ENCODE measurements at places on chromosomes 13 and 19.

DNA sequence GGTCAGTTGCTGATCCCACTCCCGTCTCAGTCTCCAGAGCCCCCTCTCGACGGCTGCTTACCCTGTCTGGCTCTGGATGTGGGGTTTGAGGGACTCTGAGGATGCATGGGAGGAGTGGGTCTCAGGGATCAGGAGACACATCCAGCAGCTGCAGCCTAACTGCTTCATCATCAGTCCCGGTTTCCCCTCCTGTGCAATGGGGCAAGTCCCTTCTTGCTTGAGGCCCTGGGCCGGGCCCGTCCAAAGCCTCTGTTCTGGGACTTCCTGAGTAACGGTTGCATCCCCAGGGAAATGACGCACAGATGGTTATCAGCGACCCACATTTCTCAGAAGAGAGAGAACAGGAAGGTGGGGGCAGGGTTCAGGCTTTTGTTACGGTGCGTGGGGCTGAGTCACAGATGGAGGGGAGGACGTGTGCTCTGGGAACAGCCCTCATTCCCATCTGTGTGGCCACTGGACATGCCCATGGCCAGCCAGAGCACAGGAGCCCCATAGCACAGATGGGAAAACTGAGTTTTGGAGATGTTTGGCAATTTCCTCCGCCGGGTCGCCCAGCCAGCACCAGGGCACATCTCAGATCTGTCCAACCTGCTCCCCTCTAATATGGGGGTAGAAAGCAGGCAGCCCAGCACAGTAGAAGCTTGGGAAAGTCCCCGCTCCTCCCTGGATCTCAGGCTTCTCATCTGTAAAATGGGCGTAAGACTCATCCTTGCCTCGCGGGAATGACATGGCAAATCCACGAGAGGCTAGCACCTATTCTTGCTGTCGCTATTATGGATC, 19.3 kb downstream of the GNA15 start:
- peak; percentile 97 for DNase-seq

GRCh38 chr13:34750078-34750931, 191.8 kb upstream of the NBEA start:
- DNase-seq: peak; percentile 6

GRCh38 chr13:64347664-64348063, 2882.5 kb downstream of the PCDH9 start:
- DNase-seq: no peak

GRCh38 chr13:31162151-31163008, 676 bp upstream of the HSPH1 start:
- DNase-seq: peak; percentile 96

- peak; percentile 22 for DNase-seq
These were observed 64.2 kb downstream of the CRYL1 start for GRCh38 chr13:20461481-20461859.

- peak; percentile 55 for DNase-seq
These were observed 843 bp downstream of the MEX3D start for GRCh38 chr19:1567116-1567847.

- DNase-seq: no peak
These were observed 10.6 kb downstream of the PRR12 start for GRCh38 chr19:49601482-49602038.

DNA sequence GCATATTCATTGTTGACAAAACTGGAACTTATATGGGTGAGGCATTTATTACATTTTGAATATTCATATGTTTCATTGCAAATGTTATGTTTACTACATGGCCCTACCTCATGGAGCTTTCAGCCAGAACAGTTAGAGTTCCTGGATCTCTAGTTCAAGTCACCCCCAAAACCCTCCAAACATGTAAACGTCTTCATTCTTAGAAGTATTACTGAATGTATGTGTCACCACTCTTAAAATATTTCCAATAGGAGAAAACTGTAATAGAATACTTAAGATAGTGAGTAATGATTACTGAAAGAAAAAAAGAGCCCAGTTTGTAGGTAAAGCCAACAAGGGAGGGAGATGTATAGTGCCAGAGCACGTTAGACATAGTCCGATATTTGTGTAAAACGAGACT, 23.5 kb downstream of the URI1 start:
- DNase-seq: peak; percentile 25

DNA sequence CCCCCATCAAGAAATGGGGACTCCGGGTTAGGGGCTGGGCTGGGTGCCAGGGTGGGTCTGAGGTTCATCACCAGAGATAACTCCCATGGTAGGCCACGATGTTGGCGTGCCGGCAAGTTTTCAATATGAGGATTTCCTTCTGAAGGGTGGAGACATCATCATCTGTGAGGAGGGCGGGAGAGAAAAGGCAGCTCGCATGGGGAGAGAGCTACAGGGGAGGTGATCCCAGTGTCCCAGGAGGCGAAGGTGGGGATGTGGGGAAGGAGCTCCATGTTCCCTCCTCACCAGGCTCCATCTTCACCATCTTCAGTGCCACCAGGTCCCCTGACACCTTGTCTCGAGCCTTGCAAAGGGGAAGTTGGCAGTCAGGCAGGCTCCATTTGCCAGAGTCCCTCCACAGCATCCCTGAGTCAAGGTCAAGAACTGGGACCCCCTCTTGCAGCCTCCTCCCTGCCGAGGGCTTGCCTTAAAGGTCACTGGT, 430 bp downstream of the MAP4K1 start:
- no peak for DNase-seq

DNA sequence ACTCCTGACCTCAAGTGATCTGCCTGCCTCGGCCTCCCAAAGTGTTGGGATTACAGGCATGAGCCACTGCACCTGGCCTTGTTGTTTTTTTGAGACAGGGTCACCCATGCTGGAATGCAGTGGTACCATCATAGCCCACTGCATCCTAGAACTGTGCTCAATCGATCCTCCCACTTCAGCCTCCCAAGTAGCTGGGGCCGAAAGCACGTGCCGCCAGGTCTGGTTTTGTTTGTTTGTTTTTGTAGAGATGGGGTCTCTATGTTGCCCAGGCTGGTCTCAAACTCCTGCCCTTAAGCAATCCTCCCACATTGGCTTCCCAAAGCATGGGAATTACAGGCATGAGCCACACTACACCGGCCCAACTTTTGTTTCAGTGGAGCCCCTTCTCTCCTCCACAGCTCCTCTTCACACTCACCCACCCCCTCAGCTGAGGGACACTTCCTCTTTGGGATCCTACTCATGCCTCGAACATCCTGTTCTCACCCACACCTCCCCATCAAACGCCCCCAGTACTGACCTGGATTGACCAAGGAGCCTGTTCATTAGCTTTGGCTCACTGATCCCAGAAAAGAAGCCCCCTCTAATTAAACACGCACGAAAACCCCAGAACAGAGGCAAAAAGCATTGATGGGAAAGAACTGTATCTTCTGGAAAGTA, 12.8 kb upstream of the CERS4 start:
- DNase-seq: no peak

GRCh38 chr13:90238413-90238812, 1109.1 kb upstream of the MIR17HG start:
- no peak for DNase-seq

DNA sequence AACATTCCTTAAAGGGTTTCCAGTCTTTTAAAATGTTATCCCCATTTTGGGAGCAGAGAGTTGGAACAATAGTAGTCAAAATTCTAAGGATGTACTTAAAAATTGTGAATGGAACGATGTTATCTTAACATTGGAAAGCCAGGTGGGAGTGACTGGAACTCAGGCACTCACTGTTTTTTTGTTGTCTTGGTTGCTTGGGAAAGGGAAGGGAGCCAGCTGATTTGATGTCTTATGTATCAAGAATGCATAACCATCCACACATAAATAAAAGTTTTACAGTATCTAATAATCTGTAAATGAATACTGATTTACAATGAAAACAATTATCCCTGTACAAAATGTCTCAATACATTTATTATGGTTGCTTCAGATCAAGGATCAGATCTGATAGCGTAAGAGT, 88.7 kb downstream of the SLC10A2 start:
- DNase-seq: no peak

GRCh38 chr13:48266701-48267639, 34.0 kb downstream of the ITM2B start:
- no peak for DNase-seq

DNA sequence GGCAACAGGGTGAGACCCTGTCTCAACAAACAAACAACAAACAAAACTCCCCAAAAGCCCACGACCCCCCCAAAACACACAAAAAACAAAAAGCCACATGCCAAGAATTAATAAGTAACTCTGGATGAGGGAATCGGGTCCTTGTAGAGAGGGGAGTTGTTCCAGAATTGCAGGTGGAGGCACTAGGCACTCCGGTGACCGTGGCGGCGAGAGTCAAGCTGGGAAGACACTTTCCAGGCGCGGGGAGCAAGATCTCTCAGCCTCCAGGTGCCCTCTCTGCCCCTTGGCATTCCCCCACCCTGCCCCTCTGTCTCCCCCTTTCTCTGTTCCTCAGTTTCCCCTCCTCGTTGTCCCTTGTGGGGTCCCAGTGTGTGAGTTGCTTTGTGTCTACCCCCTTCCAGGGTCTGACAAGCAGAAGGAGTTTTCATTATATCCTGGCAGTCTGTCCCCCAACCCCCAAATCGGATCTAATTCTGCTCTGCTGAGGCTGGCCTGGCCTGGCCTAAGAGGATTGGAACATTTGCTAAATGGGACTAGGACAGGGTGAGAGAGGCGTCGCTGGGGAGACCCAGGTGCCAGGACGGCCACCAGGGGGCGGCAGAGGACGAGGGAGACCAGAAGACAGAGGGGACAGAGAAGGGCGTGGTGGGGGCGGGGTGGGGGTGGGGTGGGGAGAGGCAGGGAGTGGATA, 8.3 kb upstream of the CRX start:
- DNase-seq: peak; percentile 70

DNA sequence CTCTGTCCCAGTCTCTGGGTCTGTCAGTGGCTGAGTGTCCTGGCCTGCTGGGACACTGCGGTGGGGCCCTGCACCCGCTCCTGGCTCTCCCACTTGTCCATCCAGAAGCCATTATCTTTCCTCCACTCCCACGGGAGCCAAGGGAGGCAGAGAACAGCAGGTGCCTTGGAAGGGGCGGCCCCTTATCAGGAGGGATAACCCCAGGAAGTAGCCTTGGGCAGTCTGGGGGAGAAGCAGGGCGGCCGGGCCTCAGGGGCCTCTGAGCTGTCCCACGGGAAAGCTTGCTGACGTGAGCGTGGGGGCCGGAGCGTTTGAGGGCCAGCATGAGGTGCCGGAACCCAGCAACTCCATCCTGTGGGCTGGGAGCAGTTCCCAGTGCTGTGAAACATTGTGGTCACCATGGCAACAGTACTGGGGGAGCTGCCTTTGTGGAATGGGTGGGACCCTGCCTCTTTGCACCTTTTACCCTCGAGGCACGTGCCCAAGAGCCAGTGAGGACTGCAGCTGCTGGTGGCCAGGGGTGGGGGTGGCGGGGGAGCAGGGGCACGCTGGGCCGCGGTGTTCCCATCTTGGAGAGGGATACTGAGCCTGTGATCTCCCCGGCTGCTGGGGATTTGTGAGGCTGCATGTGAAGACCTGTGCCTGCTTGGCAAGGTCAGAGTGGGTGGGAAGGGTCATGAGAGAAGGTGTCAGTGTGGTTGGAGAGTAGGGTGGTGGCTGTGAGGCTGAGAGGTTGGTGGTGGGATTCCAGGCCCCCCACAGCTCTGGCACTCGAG, 20.9 kb downstream of the KLHL26 start:
- peak; percentile 28 for DNase-seq

DNA sequence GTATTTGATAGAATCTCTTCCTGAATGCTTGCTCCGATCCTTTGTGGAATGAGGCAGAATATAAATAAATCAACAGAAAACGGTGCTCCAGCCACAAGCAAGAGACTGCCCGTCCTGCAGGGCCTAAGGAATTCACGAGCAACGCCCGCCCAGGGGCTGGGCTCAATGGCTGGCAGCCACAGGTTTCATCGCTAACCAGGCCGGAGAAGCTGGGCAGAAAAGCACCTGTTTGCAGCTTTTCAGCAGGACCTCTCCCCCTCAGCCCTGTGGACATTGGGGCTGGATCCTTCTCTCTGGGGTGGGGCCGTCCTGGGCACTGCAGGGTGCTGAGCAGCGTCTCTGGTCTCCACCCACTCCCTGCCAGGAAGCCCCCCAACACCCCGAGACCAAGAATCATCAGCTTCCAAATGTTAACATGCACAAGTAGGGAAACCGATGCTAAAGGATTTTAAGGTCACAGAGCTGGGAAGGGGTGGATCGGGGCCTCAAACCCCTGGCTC, 102.5 kb downstream of the GADD45B start:
- peak; percentile 72 for DNase-seq

- DNase-seq: no peak
These were observed 44.4 kb upstream of the ZNF91 start for GRCh38 chr19:23439623-23440022.

DNA sequence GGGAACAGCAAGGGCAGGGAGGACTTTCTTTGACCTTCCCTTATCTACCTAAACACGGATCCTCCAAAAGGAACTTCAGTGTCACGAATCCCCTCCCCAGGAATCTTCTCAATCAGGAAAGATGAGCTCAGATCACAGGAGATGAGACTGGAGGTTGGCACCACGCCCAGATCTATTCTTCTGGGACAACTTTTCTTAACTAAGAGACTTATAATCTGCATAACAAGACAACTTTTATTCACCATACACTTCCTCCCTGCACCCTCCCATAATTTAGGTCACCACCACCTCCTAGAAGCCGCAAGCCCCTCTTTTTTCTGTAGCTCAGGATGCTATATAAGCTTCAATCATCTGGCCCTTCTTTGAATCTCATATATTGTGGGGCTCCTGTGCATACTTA, 19.2 kb upstream of the AKT2 start:
- DNase-seq: no peak

- DNase-seq: no peak
These were observed 1816.8 kb downstream of the OLFM4 start for GRCh38 chr13:54845351-54845965.

- DNase-seq: no peak
These were observed 2.1 kb upstream of the B9D2 start for GRCh38 chr19:41366089-41366488.

GRCh38 chr13:89955773-89956172, 1391.7 kb upstream of the MIR17HG start:
- no peak for DNase-seq

DNA sequence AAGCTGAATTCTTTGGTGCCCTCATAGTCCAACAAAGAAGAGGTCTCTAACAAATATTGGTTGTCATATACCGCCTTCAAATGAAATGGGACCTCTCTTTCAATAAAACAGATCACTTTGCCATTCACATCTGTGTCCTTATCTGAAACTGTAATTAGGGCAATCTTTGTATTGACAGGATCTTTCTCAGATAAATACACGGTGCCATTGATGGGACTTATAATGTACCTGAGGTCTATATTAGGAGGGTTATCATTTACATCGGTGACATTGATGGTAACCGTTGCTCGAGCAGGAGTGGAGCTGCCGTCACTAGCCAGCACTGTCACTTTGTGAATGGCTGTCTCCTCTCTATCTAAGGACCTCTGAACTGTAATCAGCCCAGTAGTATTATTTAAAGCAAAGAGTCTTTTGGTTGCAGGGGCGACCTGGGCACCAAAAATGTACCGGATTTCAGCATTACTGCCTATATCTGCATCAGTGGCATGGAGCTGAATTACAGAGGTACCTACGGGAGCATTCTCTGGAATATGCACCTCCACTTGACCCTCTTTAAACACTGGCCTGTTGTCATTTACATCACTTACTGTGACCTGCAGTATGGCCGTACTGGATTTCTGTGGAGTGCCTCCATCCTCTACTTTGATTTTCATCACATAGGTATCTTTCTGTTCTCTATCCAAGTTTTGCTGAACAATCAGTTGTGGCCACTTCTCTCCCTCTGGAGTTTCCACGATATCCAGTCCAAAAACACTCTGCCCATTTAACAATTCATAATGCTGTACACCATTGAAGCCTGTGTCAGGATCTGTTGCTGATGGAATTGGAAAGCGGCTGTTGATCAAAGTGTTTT, 2.8 kb downstream of the PCDH9 start:
- no peak for DNase-seq

Data from AG08395 (cell line).